EL (cell line): ENCODE measurements at places on chromosomes 13 and 19.

- DNase-seq, result no peak
These were observed 125.3 kb downstream of the KATNAL1 start for GRCh38 chr13:30181888-30182651.

DNA sequence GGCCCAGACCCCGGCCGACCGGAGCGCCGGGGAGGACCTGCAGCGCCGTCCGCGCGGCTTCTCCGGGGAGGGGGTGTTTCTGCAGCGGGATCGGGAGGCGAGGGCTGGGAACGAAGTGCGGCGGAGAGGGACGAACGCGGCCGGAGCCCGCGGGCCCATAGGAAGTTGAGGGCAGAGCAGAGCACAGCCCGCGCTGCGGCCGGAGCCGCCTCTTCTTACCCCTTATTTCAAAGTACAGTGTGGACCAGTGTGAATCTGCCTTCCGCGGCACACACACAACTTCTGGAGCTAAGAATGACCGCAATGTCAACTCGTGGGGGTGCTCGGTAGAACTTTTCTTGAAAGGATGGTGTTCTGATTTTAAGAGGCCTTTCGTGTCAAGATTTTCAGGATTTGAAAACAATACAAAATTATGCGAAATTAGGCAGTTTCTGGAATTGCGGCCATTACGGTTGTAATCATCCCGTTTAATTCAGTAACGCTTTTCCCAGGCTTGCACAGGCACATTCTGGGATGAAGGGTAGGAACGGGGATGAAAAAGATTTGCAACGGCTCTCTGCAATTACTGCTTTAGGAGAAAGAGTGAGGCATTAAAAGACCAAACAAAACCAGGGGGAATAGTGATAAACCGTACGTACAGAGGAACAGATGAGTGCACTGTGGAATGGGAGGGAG, 821 bp downstream of the TDRD3 start:
- peak; percentile 69 for DNase-seq

GRCh38 chr13:49975826-49976225, 21.0 kb upstream of the TRIM13 start:
- no peak for DNase-seq

DNA sequence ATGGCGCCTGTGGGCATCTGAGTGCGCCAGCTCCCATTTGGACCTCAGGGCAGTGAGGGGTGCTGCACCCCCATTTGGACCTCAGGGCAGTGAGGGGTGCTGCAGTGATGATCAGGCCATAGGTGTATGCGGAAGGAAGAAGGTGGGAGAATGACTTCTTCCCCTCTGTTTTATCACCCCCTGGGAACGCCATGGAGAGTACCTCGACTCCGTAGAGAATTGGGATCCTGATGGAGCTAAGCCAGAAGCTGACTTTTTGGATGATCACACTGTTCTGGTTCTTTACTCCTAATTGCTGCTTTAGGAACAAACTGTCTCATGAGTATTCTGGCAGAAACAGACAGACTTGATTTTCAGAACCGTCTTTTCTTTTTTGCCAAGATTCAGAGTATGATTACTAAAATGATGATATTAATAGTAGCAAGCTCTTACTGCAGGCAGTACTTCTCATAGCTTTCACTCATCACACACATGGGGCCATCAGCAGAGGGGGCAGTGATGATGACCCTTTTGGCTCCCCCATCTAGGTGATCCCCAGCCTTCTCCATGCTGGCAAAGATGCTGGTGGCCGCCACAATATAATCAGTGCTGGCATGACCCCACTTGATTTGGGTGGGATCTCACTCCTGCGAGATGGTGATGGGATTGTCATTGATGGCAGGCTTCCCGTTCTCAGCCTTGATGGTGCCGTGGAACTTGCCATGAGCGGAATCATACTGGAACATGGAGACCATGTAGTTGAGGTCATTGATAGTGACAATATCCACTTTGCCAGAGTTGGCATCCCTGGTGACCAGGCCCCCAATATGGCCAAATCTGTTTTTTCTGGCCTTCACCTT, 10.3 kb upstream of the UBAC2 start:
- no peak for DNase-seq

- DNase-seq, result no peak
These were observed 197.1 kb downstream of the OXGR1 start for GRCh38 chr13:96797136-96797535.

- DNase-seq, result no peak
These were observed 2033.0 kb upstream of the PCDH20 start for GRCh38 chr13:63448692-63449091.

GRCh38 chr19:19650331-19650730, 6.9 kb upstream of the GMIP start:
- no peak for DNase-seq

- no peak for DNase-seq
These were observed 3.2 kb downstream of the IFNL1 start for GRCh38 chr19:39299404-39299803.

DNA sequence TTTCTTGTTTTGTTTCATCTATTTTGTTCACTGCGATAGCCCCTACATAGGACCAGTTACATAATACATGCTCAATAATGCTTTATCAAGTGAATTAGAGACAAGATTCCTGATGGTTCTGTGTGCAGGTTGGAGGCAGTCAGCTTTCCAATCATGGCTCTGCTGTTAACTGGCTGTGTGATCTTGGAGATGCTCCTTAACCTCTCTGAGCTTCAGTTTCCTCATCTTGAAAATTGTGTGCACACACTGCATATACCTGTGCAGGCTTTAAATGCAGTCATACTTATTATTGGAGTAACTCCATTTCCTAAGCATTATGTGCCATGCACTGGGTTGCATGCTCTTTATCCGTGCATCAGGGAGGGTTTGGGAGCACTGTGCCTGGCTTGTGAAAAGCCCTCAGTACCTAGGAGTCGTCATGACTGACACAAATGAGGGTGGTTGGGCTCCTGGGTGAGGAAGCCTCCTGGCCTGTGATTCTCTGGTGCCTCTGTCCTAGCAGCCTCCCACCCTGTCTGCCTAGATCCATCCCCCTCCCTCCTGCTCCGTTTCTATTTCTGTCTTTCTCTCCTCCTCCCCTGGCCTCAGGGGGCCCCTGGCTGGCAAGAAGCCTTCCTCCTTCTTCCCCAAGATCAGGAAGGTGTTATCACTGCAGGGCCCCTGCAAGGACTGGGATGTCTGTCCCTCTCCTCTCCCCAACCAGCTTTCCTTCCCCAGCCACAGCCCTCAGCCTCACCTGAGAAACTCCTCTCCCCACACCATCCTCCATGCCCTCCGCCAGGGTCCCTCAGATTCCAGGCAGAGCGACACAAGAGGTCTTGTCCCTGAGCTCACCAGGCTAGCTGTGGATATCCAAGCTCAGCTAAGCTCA, 8.7 kb downstream of the IFNL1 start:
- no peak for DNase-seq

DNA sequence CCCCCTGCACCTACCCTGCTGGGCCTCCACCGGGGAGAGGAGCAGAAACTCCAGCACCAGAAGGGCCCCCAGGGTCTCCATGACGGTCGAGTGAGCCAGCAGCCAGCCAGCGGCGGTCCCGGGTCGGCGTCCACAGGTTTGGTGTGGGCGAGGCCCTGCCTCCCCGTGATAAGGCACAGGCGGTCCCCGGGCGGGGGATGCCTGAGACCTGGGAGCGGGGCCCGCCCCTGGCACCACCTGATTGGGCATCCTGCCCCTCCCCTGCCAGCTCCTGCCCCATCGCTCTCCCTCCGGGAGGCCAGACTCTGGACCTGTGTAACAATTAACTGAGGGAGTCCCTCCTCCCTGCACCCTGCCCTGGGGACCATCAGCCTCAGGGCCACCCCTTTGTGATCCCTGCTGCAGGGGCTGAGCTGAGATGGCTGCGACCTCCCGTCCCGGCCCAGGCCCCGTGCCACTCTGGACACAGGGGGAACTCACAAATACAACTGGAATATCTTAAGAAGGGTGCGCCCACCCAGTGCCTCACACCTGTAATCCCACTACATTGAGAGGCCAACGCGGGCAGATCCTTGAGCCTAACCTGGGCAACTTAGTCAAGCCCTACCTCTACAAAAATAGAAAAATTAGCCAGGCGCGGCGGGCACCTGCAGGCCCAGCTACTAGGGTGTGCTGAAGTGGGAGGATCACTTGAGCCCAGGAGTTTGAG, at the start of gene SMIM24:
SMIM24 (minus strand) TSS at position 143 of the 709 bp plus-strand sequence; CDS start at position 81, 62 bp downstream.
- DNase-seq, result no peak

DNA sequence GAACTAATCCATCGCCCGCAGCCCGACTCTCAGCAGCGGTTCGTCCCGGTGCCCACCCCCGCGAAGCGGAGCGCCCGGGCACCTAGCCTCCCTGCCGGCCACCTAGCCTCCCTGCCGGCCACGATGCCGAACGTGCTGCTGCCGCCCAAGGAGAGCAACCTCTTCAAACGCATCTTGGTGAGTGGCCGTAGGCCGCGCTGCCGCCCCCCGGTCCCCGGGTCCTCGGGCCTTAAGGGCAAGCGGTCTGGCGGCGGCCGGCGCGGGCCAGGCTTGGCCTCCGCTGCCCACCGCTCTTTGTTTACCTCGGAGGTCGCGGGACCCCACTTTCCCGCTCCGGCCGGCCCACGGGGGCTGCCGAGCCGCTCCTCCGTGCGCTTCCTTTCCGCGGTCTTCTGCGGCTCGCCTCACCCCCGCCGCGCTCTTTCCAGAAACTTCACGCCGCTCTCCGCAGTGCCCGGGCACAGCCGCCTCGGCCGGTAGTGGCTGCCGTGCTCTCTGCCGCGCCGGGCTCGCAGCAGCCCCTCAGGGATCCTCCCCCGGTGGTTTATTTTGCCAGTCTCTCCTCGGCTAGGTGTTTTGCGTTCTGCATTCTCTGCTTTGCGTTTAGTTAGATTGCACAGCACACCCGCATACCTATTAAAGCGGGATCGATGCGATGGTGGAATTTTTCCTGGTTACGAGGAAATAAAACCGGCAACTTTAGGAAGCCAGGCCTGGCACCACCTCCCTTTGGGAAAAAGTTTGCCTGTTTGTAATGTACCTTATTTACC, 524 bp downstream of the NAA16 start:
- DNase-seq, result peak; percentile 39

- DNase-seq, result peak; percentile 20
These were observed 41.2 kb downstream of the RUBCNL start for GRCh38 chr13:46345866-46346265.

DNA sequence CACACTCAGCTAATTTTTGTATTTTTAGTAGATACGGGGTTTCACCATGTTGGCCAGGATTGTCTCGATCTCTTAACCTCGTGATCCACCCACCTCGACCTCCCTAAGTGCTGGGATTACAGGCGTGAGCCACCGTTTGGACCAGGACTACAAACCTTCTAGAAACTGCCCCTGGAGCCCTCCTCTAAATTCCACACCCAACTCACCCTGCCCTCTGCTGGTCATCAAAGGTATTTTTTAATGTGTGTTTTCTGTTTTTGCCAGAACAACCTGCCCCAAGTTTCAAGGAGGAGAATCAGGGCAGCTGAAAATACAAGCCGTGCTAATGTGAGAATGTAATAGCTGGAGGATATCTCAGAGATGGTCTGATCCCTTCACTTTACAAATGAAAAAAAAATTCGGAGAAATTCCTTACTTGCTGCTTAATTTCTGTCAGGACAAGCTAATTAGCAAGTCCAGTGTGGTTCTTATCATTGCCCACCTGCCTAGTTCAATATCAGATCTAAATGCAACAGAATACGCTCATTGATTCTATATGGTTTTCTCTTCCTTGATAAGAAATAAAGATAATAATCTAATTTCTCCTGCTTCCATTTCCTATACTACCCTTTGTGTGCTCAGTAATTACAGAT, 4.1 kb downstream of the ATP8A2 start:
- DNase-seq, result peak; percentile 44

GRCh38 chr19:15666883-15667282, 6.0 kb upstream of the CYP4F12 start:
- DNase-seq, result no peak

- no peak for DNase-seq
These were observed 3.6 kb downstream of the GJA3 start for GRCh38 chr13:20157151-20157796.

DNA sequence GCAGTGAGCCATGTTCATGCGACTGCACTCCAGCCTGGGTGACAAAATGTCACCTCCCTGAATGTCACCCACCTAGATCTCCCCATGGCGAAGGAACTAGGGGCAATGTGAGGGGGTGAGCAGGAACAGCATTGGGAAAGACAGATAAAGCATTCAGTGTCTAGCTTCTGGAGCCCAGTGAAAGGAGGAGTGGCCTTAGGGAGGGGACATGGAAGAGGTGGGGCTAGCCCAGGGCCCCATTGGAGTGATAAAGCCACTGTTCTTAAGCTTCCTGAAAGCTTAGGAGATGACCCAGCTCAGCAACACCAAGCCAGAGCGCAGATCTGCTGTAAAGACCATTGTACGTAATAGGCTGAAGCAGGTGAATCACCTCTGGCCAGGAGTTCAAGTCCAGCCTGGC, 13.0 kb upstream of the KCNN1 start:
- no peak for DNase-seq

DNA sequence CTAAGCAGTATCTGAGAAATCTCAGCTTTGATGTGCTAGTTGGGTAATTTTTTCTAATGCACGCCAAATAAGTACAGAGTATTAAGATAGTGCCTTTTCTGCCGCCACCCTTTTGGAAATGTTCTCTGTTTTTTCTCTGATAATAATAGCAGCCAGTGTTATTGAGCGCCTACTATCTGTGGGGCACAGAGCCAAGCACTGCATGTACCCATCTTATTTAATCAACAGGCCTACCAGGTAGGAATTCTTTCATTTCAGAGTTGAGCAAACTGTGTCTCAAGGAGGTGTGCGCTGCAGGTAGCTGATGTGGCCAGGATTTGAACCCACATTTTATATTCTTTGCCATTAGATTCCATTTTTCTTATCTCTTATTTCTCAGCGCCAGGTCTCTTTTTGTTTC, 1.4 kb downstream of the EPN1 start:
- peak; percentile 16 for DNase-seq

- DNase-seq, result no peak
These were observed 1.6 kb downstream of the ZNF579 start for GRCh38 chr19:55578761-55579747.

DNA sequence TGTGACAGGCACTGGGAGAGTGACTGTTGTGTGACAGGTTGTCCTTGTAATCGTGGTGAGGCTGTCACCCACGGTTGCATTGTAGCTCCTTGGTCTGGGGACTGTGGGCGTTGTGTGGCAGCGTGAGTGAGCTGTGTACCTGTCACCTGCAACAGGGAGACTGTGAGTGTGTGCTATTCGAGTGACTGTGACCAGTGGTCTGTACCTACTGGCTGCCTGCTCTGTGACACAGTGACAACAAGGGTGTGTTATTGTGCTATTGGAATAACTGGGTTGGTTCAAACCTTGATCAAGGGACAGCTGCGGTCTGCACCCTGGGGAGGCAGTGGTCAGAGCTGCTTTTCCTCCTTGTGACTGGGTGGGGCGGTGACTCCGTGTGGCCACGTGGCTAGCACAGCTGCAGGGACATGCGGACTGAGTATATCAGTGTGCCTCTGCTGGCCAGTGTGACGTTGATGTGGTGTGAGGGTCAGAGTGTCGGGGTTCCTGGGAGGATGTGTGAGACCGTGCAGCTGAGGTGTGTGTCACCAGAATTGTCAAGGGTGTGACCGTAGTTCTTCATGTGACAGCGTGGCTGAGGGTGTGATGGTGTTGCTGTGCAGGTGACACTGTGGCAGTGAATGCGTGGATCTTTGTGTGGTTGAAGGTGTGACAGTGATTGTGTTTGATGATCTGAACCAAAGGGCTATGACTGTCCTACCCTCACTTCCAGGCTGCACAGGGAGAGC, 10.1 kb upstream of the NFIX start:
- peak; percentile 20 for DNase-seq
